ENCODE measurements at places on chromosomes 1 and 21. TPM values are rescaled to one million over a fixed set of nuclear protein-coding genes. Genes with fewer than 3 reads are reported as not detected.

GRCh38 chr1:214552174-214552608 lies 789 bp upstream of the PTPN14 start:
- peaks cover 7% of the 10 kb centered on the region for H3K4me1 ChIP-seq
- no peaks in the 10 kb centered on the region for H3K27me3 ChIP-seq
- peak overlapping the region; percentile 99 for H3K27ac ChIP-seq
- peak; percentile 87 for DNase-seq
- H3K4me3 ChIP-seq = peak overlapping the region; percentile 94
- H3K36me3 ChIP-seq = no peaks in the 10 kb centered on the region

DNA sequence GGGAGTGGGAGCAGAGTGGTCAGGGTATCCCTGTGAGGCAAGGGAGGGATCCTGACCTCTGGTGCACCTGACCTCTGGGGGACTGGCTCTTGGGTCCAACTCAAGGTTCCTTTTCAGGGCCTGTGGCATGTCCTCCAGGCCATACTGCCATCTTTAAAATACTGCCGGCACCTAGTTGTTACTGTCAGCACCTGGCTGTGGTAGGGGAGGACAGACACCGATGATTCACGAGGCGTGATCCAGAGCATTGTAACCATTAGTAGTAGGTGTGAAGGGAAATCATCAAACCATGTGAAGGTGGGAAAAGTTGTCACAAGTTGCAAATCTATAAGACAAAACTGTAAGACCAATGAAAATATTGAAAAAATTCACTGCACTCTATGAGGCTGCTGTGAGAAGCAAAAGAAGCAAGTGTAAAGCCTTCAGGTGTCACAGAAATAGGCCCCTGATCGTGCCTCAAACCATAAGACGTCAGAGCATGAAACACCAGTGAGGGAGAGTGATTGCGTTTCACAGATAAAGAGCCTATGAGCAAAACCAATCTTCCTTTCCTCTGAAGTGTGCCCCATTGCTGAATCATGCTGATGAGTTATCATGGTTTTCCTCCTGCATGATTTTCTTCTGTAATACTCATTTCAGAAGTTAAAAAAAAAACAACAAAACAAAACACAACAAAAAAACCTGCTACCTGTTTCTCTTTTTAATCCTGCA lies 55.3 kb downstream of the CDC7 start:
- no peaks in the 10 kb centered on the region for H3K36me3 ChIP-seq
- no peaks in the 10 kb centered on the region for H3K4me1 ChIP-seq
- H3K27me3 ChIP-seq = no peaks in the 10 kb centered on the region
- H3K27ac ChIP-seq = no peak overlapping the region

DNA sequence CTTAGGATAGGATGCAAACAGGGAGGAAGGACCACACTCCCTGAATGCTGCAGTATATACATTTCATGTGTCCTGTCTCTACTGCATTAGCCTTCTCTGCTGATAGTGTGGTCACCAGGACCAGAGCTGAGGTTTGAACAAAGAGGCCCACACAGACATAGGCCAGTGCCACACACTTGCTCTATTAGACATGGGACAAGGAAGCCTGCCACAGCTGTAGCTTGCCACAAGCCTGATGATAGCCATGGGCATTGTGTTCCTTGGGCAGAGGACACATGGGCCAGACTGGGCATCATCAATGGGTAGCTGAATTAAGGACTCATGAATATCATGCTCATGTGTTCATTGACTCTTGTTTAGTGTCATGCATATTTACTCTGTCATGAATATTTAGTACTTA lies 10.4 kb downstream of the CAMSAP2 start:
- H3K4me1 ChIP-seq = no peaks in the 10 kb centered on the region
- H3K36me3 ChIP-seq = peaks cover 22% of the 10 kb centered on the region
- no peaks in the 10 kb centered on the region for H3K27me3 ChIP-seq

- H3K27ac ChIP-seq = no peak overlapping the region
- DNase-seq = no peak
- H3K27me3 ChIP-seq = no peaks in the 10 kb centered on the region
- no peaks in the 10 kb centered on the region for H3K36me3 ChIP-seq
- no peak overlapping the region for H3K4me3 ChIP-seq
These were observed 307.1 kb downstream of the MATN1 start for GRCh38 chr1:30416221-30416820.

DNA sequence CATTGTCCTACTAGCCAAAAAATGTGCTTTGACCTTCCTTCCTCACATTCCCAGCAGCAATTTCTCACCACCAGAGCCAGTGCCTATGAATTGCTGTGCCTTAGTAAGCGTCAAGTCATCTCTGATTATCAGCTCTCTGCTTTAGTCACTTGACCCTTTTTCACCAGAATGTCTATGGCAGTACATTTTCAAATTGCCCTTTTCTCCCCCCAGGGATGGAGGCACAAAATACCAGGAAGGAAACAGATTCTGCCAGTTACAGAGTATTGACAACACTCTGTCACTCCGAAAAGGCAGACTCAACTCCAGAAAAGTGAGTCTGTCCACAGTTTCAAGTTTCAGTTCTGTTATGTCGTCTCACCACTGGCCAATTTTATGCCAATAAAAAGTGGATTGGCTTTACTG lies 167.4 kb downstream of the TNFSF18 start:
- no peak for DNase-seq
- no peak overlapping the region for H3K27ac ChIP-seq
- no peaks in the 10 kb centered on the region for H3K36me3 ChIP-seq
- H3K4me1 ChIP-seq = no peaks in the 10 kb centered on the region

- no peaks in the 10 kb centered on the region for H3K4me1 ChIP-seq
- no peak overlapping the region for H3K4me3 ChIP-seq
- no peaks in the 10 kb centered on the region for H3K27me3 ChIP-seq
- H3K27ac ChIP-seq = no peak overlapping the region
- peak; percentile 19 for DNase-seq
These were observed 22.7 kb downstream of the POFUT2 start for GRCh38 chr21:45264912-45265515.

- no peak for DNase-seq
- H3K4me1 ChIP-seq = no peaks in the 10 kb centered on the region
- H3K36me3 ChIP-seq = no peaks in the 10 kb centered on the region
- H3K27me3 ChIP-seq = no peaks in the 10 kb centered on the region
- no peak overlapping the region for H3K4me3 ChIP-seq
These were observed 20.5 kb upstream of the CD2 start for GRCh38 chr1:116733476-116734365.

GRCh38 chr1:17515902-17516301 lies 23.6 kb upstream of the ARHGEF10L start:
- no peaks in the 10 kb centered on the region for H3K27me3 ChIP-seq
- no peaks in the 10 kb centered on the region for H3K36me3 ChIP-seq
- no peak overlapping the region for H3K27ac ChIP-seq
- peaks cover 6% of the 10 kb centered on the region for H3K4me1 ChIP-seq
- DNase-seq = no peak

DNA sequence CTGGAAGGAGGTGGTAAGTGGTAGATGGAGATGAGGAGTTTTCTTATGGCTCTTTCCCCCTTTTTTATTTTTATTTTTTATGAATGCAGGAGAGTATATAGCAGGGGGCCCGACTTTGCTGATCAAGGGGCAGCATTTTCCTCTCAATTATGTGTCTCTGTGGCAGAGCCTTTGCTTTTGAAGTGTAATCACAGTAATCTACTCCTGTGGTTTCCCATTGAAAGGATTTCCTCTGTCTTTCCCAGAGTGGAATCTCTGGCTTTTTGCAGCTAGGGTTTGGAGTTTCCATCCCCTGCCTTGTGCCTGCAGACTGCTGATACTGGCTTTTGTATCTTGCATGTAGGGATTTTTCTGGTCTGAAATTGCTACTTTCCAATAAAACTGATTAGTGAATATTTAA lies 29.1 kb downstream of the ARID1A start:
- H3K4me3 ChIP-seq = peak overlapping the region; percentile 43
- peak; percentile 41 for DNase-seq
- H3K27ac ChIP-seq = peak overlapping the region; percentile 48

- no peak overlapping the region for H3K27ac ChIP-seq
- no peaks in the 10 kb centered on the region for H3K27me3 ChIP-seq
- DNase-seq = no peak
- H3K4me3 ChIP-seq = no peak overlapping the region
- peaks cover 4% of the 10 kb centered on the region for H3K4me1 ChIP-seq
- no peaks in the 10 kb centered on the region for H3K36me3 ChIP-seq
These were observed 108.0 kb downstream of the PTPRU start for GRCh38 chr1:29344336-29344735.

- H3K27ac ChIP-seq = no peak overlapping the region
- no peak for DNase-seq
- H3K36me3 ChIP-seq = no peaks in the 10 kb centered on the region
- H3K4me3 ChIP-seq = no peak overlapping the region
- no peaks in the 10 kb centered on the region for H3K27me3 ChIP-seq
- no peaks in the 10 kb centered on the region for H3K4me1 ChIP-seq
These were observed 310.0 kb downstream of the PBX1 start for GRCh38 chr1:164868990-164869389.

DNA sequence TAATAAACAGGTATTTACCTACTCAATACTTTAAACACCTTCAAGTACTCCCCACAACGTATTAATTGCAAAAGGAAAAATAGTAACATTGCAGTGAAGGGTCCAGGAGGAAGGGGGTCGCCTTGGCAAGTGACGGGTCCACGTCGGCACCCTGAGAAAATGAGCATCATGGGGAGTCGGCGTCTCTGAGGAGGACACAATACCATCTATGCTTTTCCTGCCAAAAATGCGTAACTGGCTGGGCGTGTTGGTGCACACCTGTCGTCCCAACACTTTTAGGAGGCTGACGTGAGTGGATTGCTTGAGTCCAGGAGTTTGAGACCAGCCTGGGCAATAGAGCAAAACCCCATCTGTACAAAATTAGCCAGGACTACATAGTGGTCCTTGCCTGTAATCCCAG lies 7.3 kb downstream of the FTCD start:
- no peak overlapping the region for H3K4me3 ChIP-seq
- no peak overlapping the region for H3K27ac ChIP-seq
- peaks cover 1% of the 10 kb centered on the region for H3K36me3 ChIP-seq
- no peaks in the 10 kb centered on the region for H3K4me1 ChIP-seq

DNA sequence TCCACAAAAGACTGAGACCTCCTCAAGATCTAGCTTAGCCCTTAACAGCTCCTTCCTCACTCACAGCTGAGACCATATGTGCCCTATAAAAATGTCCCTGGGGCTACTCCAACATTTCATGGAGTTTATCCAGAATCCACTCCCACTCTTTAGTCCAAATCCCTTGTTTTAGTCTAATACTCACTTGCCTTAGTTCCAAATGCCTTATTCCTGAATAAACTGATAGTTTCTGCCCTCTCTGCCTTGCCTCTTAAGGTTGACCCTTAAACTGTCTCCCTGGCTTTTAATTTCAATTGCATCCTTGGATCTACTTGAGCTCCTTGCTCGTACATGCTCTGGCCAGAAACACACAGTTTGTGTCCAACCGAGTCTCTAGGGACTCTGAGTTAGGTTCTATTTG lies 47.3 kb upstream of the LYPLAL1 start:
- DNase-seq = no peak
- no peaks in the 10 kb centered on the region for H3K36me3 ChIP-seq
- H3K27ac ChIP-seq = no peak overlapping the region
- H3K4me1 ChIP-seq = no peaks in the 10 kb centered on the region
- H3K27me3 ChIP-seq = no peaks in the 10 kb centered on the region

DNA sequence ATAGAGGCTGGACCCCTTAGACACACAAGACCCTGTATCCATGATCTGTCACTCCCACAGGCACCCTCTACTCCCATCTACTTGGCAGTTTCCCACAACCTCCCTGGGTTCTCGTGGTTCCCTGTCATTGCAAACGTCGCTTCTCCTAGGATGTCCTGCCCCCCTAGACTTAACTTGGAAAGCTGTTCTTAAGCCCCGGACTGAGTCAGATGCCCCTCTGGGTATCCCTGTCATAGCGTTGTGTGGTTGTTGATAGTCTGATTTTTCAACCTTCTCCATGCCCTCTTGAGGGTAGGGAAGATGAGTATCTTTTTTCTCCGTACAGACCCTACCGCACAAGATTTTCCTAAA lies 11.8 kb downstream of the RCC1 start:
- peak; percentile 54 for DNase-seq
- peaks cover 14% of the 10 kb centered on the region for H3K4me1 ChIP-seq
- no peak overlapping the region for H3K27ac ChIP-seq
- no peaks in the 10 kb centered on the region for H3K27me3 ChIP-seq

- no peak within 1 kb of the TSS for H3K27ac ChIP-seq
- peak; percentile 92 for DNase-seq
- H3K36me3 ChIP-seq = no peaks in the 10 kb centered on the region
- H3K4me3 ChIP-seq = peak within 1 kb of the TSS; percentile 74
These were observed at the start of gene GLIS1 for GRCh38 chr1:53739109-53739681. Gene GLIS1, minus strand, starts transcription at chr1:53739164. Its CDS starts 1,100 bp downstream, at chr1:53738064.

- no peaks in the 10 kb centered on the region for H3K27me3 ChIP-seq
- peaks cover 23% of the 10 kb centered on the region for H3K36me3 ChIP-seq
- 0 out of 2 replicates have a peak, but pooled peaks cover 3% of the 10 kb centered on the region for H3K4me1 ChIP-seq
- DNase-seq = no peak
- no peak overlapping the region for H3K4me3 ChIP-seq
These were observed 49.2 kb downstream of the TUT4 start for GRCh38 chr1:52503706-52504105.

DNA sequence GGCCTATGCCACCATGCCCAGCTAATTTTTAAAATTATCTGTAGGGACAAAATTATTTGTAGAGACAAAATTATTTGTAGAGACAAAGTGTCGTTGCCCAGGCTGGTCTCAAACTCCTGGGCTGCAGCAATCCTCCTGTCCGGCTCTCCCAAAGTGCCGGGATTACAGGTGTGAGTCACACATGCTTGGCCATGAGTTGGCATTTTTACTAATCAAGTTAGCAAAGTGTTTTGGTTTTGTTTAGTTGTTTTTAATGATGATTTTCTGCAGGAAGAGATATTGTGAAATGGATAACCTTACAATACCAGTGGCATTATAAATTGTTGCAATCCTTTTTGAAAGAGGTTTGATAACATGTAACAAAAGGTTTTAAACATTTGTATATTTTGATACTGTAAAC lies 65.3 kb upstream of the MAGI3 start:
- no peak overlapping the region for H3K4me3 ChIP-seq
- DNase-seq = no peak
- no peaks in the 10 kb centered on the region for H3K36me3 ChIP-seq
- H3K27ac ChIP-seq = no peak overlapping the region
- no peaks in the 10 kb centered on the region for H3K4me1 ChIP-seq

DNA sequence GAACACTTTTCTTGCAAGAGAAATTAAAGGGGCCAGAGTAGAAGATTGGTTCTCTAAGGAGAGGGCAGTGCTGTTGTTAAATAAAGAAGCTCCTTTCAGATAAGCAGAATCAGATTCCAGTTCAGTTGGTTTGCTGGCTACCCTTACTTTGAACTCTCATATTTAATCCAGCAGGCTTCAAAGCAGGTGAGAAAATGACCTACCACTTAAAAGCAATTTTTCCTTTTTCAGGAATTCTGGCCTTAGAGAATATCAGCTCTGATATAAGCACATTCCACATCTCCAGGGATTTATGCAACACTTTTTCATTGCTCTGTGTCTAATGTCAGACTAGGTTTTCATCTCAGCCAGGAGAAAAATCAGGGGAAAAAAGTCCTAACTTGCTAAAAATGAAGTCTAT lies 28.7 kb downstream of the WNT2B start:
- no peaks in the 10 kb centered on the region for H3K4me1 ChIP-seq
- no peak overlapping the region for H3K4me3 ChIP-seq
- no peaks in the 10 kb centered on the region for H3K27me3 ChIP-seq
- H3K36me3 ChIP-seq = no peaks in the 10 kb centered on the region
- DNase-seq = no peak
- H3K27ac ChIP-seq = no peak overlapping the region

Gene ZNF683
- total RNA-seq = not detected

Gene RPL22
- 547 TPM for total RNA-seq

Gene MPL
- not detected for total RNA-seq

Gene OR10Z1
- not detected for total RNA-seq

Gene CNR2
- not detected for total RNA-seq

Gene AMY1B
- not detected for total RNA-seq
